Fibroblast of skin of back (primary cell): ENCODE measurements at places on chromosomes 12 and 14.

DNA sequence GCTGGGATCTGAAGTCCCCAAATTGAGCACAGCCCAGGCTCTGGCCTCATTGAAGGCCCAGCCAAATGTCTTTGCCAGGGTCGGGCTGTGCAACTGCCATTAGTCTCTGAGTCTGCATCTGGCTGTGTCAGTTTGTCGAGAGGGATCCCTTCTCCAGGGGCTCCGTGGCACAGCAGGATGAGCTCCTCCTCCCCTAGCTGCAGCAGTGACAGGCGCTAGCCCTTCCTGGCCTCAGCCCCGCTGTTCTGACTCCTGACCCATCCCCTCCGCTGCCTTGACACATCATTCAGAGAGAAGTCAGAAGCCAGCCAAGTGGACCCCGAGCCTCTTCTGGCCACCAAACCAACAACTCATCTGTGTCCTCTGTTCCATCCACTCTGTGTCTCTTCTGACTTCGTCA is 188.3 kb downstream of the CALM1 start:
- DNase-seq, result no peak

DNA sequence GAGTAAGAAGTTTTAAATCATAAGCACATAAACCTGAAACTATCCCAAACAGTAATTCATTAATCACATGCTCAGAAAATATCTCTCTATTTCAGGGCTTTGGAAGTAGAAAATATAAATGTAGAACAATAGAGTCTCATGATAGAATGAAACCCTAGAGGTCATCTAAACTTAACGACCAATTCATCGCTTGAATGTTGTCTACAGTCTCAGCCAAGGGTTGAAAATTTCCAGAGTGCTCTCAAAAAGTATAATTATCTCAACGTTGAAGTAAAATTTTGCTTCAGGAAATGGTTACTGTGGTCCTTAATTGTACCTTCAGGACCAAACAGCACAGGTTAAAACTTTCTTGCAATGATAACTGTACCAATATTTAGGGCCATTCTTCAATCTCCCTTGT is 1053.6 kb upstream of the SEL1L start:
- no peak for DNase-seq

DNA sequence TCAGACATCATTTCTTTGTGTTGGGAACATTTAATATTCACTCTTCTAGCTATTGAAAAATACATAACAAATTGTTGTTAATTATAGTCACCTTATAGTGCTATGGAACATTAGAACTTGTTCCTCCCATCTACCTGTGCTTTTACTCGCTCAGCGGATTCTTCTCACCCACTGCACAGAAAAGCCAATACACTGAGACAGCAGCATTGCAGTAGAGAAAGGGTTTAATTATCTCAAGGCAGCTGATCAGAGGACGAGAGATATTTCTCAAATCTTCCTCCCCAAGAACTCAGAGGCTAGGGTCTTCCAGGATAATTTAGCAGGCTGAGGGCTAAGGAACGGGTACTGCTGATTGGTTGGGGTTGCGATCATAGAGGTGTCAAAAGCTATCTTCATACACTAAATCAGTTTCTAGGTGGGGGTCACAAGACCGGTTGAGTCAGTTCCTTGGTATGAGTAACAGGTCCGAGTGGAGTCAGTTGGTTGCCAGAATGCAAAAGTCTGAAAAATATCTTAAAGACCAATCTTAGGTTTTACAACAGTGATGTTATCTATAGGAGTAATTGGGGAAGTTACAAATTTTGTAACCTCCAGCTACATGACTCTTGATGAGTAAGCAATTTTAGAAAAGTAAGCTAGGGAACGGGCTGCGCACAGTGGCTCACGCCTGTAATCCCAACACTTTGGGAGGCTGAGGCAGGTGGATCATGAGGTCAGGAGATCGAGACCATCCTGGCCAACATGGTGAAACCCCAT is 173.1 kb downstream of the FBXL14 start:
- no peak for DNase-seq

- no peak for DNase-seq
These were observed 283.2 kb upstream of the TBX3 start for GRCh38 chr12:114967151-114967550.

- DNase-seq, result no peak
These were observed 220.2 kb upstream of the PLEKHG7 start for GRCh38 chr12:92482599-92482998.
